ENCODE measurements at places on chromosomes 3 and 15.

DNA sequence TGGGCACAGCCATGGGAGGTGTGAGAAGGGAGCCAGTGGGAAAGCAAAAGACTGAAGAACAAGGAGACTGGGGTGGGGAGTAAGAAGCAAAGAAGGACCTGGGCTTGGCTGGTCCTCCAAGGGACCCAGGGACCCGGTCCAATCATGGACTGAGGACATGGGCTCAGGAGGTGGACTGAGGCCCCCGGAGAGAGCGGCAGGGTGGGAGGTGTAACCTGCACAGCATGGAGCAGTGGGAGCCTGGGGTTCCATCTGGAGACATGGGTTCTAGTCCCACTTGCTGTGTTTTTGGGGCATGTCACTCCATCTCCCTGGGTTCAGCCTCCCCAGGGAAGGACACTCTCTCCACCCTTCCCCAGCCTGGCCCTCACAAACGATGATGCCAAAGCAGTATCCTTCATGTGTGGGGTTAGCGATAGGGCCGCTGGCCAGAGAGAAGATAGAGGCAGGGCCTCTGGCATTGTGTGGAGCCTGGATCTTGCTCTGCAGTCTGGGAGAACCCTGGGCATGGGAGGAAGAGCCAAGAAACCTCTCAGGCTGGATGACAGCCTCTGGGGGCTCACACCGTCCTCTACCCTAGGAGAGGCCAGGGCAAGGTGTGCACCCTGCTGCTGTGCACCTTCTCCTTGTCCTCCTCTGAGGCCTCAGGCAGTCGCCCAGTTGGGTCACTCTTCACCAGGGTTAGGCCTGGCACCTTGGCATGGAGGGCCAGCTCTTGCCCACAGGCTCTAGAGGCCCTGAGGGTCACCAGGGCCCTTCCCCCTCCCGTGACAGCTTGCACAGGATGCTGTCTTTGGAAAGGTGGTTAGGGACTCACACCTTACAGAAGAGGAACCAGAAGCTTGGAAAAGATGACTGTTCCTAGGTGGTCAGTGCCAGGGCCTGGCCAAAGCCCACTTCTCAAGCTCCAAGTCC is 26.0 kb downstream of the FBXW12 start:
- DNase-seq, result no peak

- DNase-seq, result no peak
These were observed 9.1 kb upstream of the HPS3 start for GRCh38 chr3:149120051-149120972.

- no peak for DNase-seq
These were observed 250.7 kb downstream of the OPA1 start for GRCh38 chr3:193843474-193844301.

GRCh38 chr3:149815321-149815720 is 2.3 kb downstream of the RNF13 start:
- DNase-seq, result no peak

DNA sequence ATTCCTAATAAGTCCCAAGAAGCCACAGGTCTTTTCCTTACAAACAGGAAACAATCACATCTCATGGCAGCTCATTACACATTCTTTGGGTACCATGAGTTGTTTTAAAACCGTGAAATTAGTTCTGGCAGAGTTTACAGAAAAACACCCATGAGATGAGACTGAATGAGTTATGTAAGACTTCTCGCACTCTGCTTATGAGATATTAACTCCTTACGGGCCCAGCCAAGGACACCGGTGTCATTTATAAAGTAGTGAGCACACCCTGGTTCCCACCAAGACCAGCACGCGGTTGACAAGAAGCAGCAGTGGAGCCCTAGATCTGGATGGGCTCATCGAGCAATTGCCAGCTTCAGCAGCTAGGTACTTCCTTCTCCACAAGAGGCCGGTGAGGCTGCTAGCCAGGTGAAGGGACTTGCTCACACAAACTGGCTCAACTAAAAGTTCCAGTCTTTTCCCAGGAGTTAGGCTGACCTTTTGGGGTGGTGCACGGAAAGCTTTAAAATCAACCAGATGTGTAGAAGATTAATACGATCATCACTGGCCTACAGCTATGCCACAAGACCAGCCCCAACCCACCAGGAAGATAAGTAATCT is 318.6 kb upstream of the ICE2 start:
- DNase-seq, result no peak

GRCh38 chr3:184656829-184657681 is 54.8 kb downstream of the MAGEF1 start:
- DNase-seq, result no peak

- DNase-seq, result peak; percentile 75
These were observed 28.4 kb downstream of the CCDC12 start for GRCh38 chr3:46947981-46948791.

DNA sequence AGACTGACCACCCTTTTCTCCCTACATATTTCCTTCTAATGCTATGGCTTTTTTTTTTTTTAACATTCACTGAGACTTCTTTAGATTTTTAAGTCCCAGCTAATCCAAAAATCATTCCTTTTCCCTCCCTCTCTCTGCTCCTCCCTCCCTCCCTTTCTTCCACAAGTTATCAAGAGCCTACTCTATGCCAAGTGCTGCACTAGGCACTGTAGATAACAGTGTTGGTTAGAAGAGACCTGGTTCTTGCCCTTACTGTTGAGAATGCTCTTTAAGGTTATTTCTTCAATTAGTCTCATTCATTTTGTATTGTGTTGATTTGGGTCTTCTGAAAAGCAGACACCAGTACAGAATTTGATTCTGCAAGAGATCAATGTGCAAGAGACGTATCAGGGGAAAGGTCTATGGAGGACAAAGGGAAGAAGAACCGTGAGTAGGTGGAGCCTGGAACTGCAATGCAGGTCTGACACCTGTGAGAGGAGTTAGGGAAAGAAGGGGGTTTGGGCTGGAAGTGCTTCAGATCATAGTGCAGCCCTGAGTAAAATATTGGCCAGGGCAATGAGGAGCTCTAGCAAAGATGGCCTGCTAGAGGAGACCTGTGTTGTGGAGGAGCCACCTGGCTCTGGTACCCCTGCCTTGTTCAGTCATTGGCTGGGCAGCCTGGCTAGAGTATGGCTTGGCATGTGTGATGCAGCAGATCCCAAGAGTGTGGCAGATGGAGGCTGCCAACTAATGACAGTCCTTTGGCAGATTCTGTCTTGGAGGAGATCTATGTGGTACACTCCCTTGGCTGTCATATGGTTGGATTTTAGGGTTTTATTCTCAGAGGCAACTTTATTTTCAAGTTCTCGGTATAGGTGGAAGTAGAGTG is 9.7 kb upstream of the PCOLCE2 start:
- no peak for DNase-seq

DNA sequence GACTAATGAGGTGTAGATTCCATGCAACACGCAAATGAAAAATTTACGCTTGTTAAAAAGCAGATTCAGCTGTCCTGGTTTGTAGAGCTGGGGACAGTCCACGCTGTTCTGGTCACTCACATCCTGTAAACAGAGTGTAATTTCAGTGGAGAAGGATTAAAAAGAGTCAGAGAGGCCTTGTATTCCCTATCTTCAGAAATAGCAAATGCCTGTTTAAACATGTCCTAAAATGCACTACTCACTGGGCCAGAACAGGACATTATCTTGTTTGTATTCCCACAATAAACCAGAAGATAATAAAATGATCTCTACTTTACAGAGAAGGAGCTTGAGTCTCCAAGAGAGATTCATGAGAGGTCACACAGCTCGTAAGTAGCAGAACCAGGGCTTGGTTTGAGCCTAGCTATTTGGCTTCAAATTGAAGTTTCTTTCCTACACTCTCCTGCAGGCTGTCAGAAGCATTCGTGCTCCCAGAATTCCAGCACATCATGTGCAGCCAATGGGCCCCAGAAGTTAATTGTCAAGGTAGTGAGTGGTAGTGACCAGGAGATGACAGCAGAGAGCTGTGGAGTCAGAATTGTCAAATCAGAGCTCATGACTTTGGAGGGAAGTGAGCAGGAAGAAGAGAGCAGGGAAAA is 242.5 kb downstream of the ATP8B4 start:
- DNase-seq, result no peak

GRCh38 chr3:40901298-40901697 is 298.0 kb upstream of the CTNNB1 start:
- DNase-seq, result no peak

DNA sequence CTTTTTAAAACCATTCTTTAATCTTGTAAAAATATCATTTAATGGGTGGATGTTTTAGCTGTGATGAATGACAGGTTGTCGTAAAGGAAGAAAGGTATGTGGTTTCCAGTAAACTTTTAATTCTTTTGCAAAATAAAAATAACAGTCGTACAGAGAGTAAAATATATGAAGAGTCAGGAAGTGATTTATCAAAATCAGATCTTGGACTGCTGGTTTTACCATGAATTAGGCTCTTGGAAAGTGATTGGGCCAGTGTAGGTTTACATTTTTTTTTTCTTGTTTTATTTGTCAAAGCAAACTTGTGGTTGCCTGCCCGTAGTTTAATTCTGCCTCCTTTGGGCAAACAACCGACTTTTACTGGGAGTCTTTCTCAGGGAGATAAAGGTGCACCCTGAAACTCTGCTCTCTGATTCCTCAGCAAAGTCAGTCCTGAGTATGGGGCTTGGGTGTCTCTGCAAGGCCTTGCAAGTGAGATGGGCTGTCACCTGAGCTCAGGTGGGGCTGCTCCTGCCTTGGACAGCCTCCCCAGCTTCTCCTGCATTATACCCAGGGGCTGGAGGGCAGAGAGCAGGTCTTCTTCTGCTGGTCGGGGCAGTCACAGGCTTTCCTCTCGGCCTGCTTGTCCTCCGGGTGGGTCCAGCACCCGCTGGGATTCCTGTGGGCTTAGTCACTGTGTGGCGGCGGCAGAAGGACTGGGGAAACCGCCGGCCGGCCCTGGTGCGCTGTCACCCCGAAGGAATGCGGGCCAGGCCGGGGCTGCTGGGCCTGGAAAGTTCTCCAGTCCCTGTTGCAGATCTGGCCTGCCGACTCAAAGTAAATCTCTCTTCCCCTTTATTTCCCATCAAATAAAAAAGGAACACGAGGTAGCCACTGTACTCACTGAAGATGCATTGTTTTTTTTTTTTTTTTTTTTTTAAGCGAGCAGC is 79.0 kb downstream of the IGF1R start:
- no peak for DNase-seq

GRCh38 chr3:125381314-125381713 is 6.2 kb upstream of the ZNF148 start:
- no peak for DNase-seq

DNA sequence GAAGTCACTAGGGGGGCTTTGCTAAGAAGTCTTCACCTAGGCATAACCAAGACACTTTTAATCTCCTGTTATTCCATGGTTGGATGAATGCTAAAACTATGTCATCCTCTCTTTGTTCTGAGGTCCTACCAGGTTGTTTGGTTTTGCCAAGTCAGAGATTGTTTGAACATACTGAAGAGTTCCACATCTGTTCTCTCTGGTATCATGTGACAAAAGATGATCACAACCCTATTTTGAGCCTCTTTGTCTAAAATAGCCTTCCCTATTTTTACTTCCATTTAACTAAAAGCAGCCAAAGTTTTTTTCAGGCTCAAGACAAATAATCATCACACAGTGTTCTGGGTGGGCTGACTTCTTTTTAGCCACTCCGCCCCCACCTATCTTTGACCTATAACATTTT is 218.4 kb upstream of the LMCD1 start:
- DNase-seq, result no peak
